CD4-positive, alpha-beta T cell treated with Interleukin-4 for 4 hours (primary cell): ENCODE measurements at places on chromosomes 6 and 20.

DNA sequence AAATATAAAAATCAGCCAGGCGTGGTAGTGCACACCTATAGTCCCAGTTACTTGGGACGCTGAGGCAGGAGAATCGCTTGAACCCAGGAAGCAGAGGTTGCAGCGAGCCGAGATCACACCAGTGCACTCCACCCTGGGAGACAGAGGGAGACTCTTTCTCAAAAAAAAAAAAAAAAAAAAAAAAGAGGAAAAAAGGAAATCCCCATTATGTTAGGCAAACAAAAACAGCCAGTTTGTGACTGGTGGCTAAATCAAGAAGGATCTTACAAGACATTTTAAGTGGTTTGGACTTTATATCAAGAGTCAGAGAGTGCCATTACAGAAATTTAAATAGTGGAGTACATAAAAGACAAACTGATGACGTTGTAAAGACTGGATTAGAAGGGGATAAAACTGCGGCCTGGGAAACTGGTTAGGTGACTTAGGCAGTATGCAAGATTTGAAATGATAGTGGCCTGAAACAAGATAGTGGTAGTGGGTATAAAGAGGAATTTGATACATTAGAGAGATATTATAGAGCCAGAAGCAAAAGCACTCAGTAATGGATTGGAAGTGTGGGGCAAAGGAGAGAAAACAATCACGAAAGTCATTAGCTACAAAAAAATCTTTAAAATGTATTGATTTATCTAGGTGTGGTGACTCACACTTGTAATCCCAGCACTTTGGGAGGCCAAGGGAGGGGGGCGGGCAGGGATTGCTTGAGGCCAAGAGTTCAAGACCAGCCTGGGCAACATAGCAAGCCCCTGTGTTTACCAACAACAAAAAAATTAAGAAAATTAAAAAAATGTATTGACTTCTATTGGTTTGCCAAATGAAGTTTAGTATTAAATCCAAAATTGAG is 1.7 kb upstream of the MYO6 start:
- no peak for DNase-seq

DNA sequence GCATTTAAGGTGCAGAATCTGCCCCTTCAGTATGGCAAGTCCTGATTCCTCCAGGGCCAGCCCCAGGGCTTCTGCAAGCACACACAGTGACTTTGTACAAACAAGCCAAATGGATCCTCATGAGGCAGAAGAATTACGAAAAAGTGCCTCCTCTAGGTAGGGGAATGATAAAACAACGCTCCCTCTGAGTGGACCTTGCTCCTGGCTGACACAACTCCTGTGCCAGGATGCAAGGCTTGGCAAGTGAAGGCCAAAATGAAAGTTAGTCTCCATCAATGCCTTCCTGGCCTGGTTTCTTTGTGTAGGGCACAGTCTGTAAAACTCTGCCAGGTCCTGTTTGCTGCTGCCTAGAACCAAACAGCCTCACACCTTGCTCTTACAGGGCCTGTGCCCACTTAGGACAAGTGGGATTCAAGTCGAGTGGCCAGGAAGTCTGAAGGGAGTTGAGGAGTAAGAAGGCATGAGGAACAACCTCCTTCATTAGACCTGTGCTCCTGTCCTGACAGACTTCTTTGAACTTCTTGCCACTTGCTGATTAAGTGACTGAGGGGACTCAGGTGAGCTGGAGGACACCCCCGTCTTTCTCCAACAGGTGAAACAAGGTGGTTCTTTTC is 417.1 kb downstream of the CDC5L start:
- no peak for DNase-seq

DNA sequence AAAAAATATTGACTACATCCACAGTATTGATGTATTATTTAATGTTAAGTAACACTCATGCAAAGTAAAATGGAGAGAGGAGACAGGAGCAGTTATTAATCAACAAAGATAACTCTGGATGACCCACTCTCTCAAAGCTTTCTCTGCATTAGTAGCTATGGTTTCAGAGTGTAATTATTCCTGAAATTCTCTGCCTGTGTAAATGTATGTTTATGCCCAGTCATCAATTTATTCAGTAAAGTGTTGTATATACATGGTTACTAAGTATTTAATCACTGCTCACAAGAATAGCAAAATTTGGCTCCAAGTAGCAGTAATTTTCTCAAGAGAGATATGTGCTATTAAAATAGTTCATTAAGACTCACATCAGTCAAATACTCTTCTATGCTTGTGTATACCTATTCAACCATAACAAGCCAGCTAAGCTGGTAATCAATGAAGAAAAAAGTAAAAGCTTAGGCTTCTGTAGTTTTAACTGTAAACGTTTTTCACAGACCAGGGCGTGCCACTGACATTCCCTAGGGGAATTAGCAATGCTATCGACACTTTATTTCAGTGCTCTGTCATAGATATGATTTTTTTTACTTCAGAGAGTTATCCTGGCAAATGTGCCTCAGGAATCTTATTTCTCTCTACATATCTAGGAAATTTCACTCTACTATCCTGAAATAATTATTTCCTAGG is 54.0 kb upstream of the RAB32 start:
- no peak for DNase-seq

- DNase-seq, result no peak
Observed at GRCh38 chr20:58709013-58709702, 16.6 kb downstream of the NPEPL1 start.

DNA sequence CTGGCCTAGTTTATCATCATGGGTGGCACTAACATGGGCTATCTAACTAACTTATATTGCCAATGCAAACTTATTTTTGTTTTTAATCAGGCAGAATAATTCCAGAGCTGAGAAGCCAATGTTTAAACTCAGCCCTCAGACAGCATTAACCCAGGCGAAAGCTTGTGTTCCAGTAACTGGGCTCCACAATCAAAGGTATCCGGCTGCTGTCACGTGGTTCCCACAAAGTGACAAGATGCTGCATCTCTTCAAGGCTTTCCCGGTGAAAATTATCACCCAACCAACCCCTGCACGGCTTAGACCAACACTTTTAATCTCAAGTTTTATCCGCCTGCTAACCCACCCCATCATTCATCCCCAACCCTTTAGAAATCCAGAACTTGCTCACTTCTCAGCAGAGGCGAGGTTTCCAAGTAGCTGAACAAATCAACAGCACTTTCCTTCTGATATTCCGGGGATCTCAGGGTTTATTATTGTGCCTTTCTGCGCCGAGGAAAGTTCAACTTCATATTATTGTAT is 885 bp downstream of the MTCL3 start:
- DNase-seq, result no peak

DNA sequence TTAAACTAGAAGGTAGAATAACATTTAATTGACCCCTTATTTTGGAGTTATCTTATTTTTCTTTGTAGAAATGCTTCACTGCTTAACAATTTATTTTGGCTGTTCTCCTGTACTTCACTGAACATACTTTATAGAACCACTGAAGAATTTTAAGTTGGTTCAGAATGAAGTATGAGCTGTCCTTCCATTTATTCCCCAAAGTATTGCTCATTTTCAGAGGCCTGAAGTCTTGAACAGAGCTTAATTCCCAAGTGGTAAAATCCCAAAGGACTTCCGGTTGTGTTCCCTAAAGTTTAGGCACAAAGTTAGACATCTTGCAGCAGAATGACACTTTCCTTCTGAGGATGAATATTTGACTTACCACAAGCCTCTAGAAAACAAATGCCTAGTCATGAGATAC is 233.3 kb downstream of the TINAG start:
- DNase-seq, result no peak

- DNase-seq, result no peak
Observed at GRCh38 chr6:4383910-4384638, 248.7 kb upstream of the ECI2 start.

- peak; percentile 32 for DNase-seq
Observed at GRCh38 chr20:59148701-59149493, 14.7 kb upstream of the ZNF831 start.
